Lung (tissue), 17 donors: ENCODE measurements at places on chromosomes 1 and 21. TPM values are rescaled to one million over a fixed set of nuclear protein-coding genes. Genes with fewer than 3 reads are reported as not detected.
A peak's percentile ranks its signal among the peaks of the same experiment; 100 is the strongest.

KIF21B gene
- polyA plus RNA-seq: 5.3 TPM

DNA sequence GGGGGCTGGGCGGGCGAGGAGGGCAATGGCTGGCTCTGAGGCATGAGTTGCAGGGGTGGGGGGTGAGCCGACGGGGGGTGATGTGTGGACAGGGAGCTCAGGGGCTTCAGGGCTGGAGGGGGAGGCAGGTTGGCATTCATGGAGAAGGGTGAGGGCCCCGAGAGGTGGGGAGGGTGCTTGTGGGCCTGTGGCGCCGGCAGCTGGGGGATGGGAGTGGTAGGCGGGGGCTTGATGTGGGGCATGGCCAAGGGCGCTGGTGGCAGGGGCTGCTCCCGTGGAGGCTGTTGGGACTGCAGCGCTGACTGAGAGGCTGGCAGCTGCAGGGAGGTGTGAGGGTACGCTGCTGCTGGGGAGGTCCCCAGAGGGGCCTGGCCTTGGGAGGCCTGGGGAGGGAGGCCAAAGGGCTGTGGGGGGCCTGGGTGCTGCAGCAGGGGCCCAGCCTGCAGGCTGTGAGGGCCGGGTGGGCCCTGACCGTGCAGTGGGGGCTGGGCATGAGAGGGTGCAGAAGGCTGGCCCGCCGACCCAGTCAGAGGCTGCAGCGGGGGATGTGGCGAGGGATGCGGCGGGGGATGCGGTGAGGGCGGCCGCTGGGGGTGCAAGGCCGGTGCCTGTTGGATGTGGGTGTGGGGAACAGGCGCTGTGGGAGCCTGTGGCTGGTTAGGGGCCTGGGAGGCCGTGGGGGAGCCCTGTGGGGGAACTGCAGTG lies 42.7 kb downstream of the SLC45A1 start:
- DNase-seq: no peak

FNDC10 gene
- 10.7 TPM for polyA plus RNA-seq

GPN2 gene
- polyA plus RNA-seq: 15.3 TPM

DNASE2B gene
- polyA plus RNA-seq: 0.29 TPM

GRCh38 chr1:149849111-149849946 lies 50.0 kb upstream of the BOLA1 start:
- DNase-seq: peak; percentile 53
